ENCODE measurements at places on chromosomes 6 and 20. TPM values are rescaled to one million over a fixed set of nuclear protein-coding genes. Genes with fewer than 3 reads are reported as not detected.

The BFSP1 gene
- not detected for total RNA-seq

The GDAP1L1 gene
- not detected for total RNA-seq

The EYA2 gene
- not detected for total RNA-seq

The HUS1B gene
- 1.7 TPM for total RNA-seq

The TJAP1 gene
- total RNA-seq, result 34.4 TPM

The EEF1A2 gene
- 0.92 TPM for total RNA-seq

The TSPO2 gene
- not detected for total RNA-seq

The SCRT2 gene
- total RNA-seq, result not detected
